ENCODE measurements at places on chromosomes 6 and 20. TPM values are rescaled to one million over a fixed set of nuclear protein-coding genes. Genes with fewer than 3 reads are reported as not detected.

DNA sequence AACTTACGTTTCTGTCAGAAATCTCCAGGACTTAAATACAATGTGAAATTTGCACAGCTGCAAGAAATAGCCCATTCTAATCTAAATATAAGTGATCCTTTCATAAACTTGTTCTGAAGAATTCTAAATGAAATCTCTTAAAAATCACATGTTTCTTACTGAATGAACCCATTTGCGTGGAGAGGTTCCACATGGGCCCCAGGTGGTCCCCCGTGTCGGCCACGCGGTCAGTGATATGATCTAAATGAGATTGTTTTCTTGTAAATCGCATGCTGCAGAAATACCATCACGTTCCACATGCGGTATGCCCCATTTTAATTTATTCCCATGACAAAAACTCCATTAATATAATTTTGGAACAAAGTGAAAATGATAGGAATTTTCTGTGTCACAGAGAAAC is 818.9 kb upstream of the SLC35B3 start:
- no peak for DNase-seq

DNA sequence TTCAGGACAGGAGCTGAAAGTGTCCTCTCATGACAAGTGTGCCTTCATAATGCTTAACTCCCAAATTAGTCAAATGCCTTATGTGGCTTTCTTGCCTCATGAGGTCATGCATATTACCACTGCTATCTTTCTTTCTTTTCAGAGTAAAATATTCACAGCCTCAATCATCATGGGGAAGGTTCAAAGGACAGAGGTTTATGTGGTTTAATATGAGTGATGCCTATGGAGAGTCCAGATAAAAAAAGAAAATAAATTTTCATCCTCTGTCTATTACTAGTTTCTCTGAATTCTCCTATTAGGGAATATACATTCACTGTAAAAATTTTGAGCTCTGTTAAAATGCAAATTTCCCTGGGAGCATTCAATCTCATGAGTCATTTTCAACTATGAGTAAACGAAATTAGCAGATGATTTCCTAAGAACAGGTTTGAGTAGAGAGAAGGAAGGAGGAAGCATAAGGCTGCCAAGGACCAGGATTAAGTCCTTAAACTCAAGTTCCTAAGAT is 396.9 kb upstream of the ADGRB3 start:
- no peak for DNase-seq

DNA sequence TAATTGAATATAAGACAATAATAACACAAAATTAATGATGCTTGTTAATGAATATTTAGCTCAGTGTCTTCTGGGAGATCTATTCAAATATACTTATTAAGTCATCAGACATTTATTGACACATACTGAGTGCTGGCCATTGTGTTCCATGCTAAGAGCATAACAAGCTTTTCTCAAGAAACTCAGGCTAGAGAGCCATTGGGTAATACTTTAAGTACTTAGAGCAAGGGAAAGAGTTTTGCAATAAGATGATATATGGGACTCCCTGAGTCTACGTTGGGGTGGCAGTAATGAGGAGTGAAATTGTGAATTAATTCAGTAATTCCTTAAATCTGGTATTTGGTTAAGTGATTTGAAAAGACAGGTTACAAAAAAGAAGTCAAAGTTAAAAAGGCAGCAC is 11.1 kb downstream of the TMEM200A start:
- DNase-seq = no peak

Gene RAB32
- total RNA-seq = 1.5 TPM

Gene IRF4
- 602 TPM for total RNA-seq
